ENCODE measurements at places on chromosomes 7 and 10.
A peak's percentile ranks its signal among the peaks of the same experiment; 100 is the strongest.

DNA sequence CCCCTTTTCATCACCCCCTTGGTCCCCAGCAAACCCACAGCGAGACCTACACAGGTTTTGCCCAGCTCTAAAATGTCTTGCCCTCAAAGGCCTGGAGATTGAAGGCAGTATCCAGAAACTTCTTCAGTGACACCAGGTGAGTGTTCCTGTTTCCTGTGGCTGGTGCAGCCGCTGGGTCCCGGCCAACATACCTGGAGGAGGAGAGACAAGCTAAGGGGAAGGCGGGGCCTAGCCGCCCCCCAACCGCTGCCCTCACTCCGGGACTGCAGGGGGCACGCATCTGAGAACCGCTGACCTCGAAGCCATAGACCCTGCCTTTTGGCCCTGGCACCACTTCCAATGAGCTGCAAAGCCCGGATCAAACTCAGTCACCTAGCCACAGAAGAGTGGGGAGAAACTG lies 27.0 kb downstream of the OGDHL start:
- DNase-seq = no peak

DNA sequence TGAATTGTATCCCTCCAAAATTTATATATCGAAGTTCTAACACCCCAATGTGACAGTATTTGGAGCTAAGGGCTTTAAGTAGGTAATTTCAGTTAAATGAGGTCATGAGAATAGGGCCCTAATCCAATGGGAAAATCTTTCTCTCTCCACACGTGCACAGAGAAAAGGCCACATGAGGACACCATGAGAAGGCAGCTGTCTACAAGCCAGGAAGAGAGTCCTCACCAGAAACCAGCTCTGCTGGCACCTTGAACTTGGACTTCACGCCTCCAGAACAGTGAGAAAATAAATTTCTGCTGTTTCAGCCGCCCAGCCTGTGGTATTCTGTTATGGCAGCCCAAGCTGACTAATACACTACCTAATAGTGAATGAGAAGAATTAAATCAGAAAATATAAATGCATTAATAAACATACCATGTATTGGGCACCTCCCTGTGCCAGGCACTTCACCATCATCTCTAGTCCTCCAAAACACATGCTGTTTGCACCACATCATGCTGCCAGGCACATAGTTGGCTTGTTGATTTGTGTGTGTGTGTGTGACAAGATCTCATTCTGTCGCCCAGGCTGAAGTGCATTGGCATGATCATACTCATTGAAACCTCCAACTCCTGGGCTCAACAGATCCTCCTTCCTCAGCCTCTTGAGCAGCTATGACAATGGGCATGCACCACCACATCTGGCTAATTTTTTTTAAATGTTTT lies 9.1 kb upstream of the TOMM7 start:
- DNase-seq = no peak

GRCh38 chr10:91034042-91034441 lies 113.2 kb upstream of the ANKRD1 start:
- DNase-seq = no peak

DNA sequence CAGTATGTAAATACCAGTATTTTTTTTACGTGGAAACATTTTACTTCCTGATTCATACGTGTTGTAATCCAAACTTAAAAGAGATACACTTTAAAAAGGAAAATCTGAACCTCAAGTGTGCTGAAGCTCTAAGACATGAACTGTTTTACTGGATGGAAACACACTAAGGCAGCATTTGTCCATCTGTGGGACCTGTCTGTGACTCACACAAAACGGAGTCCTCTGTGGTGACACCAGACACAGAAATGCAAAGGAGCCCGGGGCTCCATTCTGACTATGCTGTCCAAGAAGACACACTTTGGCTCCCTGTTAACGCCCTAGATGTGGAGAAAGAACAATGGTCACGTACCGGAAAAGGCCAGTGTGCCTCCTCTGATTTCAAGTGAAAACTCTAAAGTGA lies 23.9 kb downstream of the RNF133 start:
- DNase-seq = no peak

- DNase-seq = no peak
Observed at GRCh38 chr7:109224100-109224499, 654.4 kb downstream of the DNAJB9 start.

DNA sequence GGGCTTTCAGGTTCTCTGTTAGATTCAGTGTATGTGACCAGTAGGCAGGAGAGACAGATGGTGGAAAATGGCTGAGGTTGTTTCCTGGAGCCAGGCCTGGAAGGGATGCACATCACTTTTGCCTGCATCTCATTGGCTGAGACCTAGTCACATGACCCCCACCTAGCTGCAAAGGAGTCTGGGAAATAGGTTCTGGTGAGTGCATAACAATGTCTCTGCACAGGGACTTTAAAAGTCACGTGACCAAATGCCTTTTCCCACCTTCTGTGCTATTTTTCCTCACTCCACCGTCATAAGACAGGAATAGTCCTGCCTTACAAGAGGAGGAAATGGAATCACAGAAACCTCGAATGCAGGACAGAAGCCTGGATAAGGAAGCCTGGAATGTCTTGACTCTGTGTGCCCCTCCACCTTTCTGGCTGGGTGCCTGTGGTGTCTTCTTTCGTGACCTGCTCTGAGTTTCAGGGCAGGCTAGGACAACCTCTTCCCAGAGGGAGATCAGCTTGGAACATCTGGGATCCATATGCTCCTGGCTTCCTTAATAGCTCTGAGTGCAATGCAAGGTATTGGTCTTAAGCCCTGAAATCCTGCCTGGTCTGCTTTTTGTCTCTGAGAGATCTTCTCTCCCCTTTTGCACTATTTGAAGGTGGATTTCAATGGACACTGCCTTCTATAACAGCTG lies 139.9 kb upstream of the ZNF438 start:
- peak; percentile 59 for DNase-seq

DNA sequence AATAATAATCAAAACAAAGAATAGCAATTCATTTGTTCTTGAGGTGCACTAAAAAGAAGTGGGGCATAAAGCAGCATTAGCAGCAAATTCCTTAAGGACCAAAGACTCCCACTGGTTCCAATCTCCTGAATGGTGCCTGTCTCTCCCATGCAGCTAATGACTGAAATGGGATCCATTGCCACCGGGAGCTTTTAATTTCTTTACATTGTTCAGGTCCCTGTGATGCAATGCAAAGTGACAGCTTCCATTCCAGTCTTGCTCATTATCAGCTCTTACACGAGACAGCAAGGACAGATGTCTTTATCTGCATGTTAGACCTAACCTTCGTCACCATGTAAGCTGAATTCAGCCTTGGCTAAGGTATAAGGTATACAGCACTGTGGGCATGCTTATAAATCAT lies 148.1 kb downstream of the POU6F2 start:
- DNase-seq = no peak

- no peak for DNase-seq
Observed at GRCh38 chr7:91946549-91946948, 5.9 kb downstream of the AKAP9 start.

DNA sequence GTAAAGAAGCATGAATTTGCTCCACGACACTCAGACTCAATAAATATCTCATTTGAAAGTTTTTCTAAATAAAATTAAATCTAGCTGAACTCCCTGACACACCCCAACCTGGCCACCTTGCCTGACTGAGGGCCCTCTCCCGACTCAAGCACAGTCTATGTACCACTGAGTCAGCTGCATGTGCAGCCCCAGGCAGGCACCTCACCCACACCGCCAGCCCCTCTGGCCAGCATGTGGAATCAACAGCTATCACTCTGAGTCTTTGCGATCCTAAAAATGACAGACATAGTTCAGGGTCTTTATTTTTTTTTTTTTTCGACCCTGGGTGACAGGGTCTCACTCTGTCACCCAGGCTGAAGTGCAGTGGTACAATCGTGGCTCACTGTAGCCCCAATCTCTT lies 35.2 kb downstream of the OAT start:
- DNase-seq = no peak

DNA sequence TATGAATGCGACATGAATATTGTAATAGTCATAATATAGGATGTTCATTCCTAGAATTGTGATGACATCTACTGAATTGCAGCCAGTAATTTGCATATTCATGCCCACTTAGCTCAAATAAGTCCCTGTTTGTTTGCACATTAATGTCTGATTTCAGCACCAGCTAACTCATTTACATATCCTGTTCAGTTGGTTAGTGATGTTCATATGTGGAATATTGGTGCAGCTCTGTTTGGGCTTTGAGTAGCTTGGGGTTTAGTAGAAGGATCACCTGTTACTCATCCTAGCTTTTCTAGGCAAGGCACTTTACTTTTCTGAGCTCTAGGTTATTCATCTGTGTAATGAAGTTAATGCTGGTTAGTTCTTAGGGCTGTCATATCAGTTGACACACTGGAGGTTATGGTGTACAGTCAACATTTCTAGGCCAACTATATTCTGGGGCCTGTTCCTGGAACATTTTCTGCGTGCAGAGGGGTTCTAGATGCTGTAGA lies 238.4 kb downstream of the EXOC4 start:
- no peak for DNase-seq

GRCh38 chr10:97648562-97649404 lies 8.3 kb downstream of the PI4K2A start:
- DNase-seq = peak; percentile 93

DNA sequence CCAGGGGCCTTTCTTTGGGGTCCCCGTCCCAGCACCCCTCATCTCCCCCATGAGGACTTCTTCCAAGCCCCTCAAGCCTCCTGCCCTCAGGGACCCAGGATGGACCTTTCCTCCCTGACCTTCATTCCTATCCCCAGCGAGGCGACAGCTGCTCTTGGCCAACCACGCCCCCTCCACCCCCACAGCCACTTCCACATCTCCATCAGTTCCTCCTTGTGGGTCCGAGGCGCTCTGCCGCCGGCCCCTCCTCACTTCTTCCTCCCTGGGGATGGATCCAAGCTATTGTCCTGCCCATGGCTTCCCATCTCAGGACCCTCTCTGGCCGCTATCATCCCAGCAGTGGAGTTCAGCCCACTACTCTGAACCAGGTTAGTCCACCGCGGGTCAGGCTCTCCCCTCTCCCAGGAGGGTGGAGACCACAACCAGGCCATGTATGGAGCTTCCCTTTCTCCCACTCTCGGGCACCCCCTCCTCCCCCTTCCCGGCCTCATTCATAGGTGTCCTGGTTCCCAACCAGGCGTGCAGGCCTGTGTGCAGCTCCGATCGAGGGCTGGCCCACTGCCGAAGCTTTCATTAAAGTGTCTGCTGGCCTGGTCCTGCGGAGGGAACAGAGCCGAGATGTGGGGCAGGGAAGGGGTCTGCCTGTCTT lies 1.7 kb upstream of the SH2B2 start:
- no peak for DNase-seq

DNA sequence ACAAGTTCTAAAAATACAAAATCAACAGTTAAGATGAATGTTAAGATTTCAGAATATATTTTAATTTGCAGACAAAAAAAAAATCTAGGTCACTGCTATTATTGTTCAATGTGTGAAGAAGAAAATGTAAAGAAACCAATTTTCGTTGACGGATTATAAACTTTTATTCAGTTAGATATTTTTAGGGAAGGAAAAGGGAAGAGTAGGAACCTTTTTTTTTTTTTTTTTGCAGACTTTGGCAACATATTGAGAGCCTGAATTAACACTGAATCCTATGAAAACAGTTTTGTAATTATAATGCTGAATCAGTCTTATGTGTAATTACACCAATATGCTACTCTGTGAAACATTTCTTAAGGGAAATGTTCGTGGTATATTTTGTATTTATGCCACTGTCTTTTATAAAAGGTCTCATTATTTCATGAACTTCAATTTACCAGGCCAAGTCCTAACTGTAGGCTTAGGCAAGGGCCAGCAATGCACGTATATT lies 106.3 kb downstream of the ST8SIA6 start:
- no peak for DNase-seq

- DNase-seq = no peak
Observed at GRCh38 chr7:148014541-148014940, 576.0 kb upstream of the C7orf33 start.

GRCh38 chr10:85864173-85864549 lies 502.4 kb downstream of the GRID1 start:
- DNase-seq = no peak

DNA sequence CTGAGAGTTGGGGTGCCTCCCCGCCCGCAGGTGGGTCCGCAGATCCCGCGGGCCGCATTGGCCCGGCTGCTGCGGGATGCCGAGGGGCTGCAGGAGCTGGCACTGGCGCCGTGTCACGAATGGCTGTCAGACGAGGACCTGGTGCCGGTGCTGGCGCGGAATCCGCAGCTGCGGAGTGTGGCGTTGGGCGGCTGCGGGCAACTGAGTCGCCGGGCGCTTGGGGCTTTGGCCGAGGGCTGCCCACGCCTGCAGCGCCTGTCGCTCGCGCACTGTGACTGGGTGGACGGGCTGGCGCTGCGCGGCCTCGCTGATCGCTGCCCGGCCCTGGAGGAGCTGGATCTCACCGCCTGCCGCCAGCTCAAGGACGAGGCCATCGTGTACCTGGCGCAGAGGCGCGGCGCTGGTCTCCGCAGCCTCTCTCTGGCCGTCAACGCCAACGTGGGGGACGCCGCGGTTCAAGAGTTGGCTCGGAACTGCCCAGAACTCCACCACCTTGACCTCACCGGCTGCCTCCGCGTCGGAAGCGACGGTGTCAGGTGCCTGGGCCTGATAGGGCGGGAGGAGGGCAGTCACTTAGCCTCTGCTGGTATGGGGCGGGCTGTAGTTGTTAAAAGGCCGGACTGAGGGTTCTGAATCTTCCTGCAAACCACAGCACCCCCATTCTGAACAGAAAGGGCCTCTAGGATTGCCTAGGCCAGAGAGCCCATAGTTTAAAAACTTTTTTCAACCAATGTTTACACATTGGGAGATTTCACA lies 1.3 kb downstream of the FBXL15 start:
- no peak for DNase-seq

Measured in BJ (cell line).